OCI-LY7 (cell line): ENCODE measurements at places on chromosomes 7 and 10.

DNA sequence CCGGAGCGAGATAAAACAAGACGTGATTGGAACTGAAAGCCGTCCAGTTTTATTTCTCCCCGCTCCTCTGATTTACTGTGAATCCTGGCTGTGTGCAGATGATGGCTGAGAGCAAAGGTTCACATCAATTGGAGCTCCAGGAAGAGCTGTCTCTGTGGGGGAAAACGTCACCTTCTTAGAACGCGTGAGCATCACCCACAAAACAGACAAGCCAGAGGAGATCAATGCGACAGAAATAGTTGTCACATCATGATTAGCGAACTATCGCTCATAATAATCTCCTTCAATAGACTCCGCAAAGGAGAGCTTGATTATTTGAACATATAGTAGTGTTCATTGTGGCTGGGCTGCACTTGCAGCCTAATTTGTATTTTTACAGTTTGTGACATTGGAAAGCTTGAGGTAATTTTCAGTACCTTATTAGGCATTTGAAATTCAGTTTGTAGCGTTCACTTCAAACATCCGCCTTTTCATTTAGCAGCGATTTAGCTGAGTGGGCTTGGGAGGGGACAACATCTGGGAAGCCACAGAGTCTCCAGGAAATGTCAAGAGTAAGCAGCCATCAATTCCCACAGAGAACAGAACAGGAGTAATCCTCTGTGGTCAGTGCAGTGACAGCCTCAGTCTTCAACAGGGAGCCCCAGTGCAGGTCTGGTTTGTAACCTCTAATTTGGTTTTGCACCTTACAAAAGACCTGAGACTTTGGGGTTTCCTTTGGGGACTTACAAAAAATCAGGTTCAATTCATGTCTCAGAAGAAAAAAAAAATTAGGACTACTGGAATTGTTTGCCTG lies 276.8 kb upstream of the PFKP start:
- no peak for DNase-seq

DNA sequence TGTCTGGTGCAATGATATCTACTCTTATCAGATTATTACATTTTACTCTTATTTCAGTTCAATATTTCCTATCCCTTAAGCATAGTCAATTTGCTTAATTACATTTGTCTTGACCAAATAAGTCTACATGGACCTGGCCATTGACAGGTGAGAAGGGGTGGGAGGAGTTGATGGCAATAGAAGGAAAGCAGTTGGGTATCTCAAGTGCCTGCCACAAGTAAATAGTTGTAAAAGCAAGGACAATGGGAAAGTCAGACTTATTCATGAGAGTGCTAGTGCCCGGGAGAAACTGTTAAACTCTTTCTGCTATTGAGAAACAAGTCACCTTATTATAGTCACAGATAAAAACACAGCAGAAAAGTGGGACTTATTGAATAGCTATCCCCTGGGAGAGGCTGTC lies 32.4 kb upstream of the HGF start:
- DNase-seq, result no peak

DNA sequence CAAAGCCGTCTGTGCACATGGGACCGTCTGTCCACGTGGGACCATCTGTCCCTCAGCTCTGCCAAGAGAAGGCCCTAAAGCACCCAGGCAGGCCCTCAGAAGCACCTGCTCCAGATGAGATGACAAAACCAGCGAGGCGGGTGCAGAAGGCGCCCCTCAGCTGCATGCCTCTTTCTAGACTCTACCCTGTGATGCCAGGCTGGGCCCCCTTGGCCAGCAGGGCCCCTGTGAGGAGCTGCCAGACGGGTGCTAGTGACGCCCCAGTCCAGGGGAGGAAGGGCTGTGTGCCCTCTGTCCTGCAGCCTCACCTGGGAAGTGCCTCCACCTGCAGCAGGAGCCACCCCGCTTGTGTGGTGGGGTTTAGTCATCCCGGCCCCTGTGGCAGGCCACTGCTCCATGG lies 309.2 kb upstream of the SHH start:
- DNase-seq, result no peak

DNA sequence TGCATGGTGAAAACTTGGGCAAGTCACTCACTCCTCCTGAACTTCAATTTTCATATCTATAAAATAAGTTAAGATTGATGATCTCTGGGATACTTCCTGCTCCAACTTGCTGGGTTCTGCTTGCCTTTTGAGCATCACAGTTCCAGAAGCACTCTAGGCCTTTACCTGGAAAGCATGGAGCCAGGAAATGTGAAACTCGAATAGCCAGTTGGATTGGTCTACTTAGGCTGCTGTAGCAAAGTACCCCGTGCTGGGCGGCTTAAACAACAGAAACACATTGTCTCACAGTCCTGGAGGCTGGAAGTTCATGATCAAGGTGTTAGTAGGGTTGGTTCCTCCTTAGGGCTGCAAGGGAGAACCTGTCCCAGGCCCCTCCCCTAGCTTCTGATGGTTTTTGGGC lies 64.5 kb downstream of the NAMPT start:
- no peak for DNase-seq

DNA sequence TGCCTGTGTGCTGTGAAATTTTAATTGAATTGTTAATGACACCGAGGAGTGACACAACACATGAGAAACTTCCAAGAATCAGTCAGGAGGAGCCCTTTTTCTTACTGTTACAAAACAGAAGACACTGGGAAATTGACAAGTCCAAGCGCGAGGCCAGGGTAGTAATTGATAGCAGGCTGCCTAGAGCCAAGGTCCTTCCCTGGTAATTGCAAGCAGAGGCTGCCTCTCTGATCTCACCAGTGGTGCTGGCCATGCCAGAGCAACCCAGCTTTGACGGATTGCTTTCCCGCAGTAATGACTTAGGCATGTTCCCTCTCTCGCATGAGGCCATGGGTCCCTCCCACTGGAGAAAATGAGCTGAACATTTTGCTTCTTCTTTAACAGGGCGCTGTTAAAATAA lies 111.5 kb downstream of the LRMDA start:
- DNase-seq, result no peak
